ENCODE measurements at places on chromosomes 7 and 10.
A peak's percentile ranks its signal among the peaks of the same experiment; 100 is the strongest.

DNA sequence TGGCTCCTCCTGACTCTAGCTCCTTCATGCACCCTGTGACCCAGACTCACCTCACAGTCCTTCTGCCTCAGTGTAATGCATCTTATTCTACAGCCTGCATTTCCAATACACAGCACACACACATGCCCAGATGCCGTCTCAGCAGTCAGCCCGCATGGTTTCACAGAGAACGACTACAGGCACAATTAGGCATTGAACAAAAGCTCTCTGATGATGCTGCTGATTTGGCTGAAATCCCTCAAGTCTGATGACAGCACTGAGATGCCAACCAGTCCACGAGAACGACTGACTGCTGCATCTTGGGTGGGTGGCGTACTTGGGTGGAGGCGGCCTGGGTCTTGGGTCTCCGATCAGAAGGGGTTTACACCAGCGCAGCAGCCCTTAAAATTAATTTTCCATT is 200.4 kb downstream of the TAX1BP1 start:
- peak; percentile 20 for DNase-seq

GRCh38 chr7:26680587-26680986 is 183.8 kb downstream of the SKAP2 start:
- DNase-seq: no peak

DNA sequence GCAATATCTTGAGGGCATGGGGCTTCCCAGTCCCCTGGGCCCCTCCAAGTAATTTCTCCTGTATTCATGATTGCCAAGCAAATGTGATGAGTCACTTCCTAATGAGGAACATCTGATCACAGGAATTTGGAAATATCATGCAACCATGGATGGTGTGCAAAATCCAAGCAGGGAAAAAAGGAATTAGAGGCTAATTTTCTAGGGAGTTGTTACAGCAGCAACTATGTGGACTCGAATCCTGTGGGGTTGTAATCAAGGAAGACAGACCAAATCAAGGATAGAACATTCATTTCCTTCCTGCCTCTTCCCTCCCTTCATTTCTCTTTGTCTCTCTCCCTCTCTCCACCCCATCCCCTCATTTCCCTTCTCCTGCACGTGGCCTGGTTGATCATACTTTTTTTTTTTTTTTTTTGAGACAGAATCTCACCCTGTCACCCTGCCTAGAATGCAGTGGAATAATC is 23.9 kb upstream of the AGFG2 start:
- DNase-seq: no peak

DNA sequence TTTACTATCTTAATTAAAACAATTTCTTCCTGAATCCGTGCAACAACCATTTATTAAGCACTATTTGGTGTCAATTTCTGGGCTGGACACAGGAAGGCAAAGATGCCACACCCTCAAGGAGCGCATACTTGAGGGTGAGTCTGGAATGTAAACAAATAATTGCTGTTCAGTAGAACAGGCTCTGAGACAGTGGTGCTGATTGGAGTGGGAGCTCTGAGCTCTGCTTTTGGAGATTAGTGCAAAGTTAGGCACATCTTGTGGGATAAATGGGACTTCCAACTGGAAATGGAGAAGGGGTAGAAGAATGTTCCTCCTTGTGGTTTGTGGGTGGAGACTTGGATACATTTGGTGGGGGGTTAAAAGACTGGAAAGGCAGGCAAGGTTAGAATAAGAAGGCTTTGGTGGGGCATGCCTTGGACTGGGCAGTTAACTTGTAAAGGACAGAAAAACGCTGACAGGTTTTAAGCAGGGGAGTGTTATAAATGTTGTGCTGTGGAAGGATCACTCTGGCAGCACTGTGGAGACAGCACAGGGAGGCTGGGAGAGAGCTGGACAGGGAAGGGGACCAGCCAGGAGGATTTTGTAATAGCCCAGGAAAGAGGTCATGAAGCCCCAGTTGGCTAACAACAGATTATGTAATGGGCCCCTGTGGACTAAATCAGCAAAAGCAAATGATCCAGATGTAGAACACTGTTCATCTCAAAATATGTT is 80.7 kb downstream of the ZNF365 start:
- DNase-seq: no peak

All from frontal cortex (tissue), 4 donors.